ENCODE measurements at places on chromosomes 6 and 20.

DNA sequence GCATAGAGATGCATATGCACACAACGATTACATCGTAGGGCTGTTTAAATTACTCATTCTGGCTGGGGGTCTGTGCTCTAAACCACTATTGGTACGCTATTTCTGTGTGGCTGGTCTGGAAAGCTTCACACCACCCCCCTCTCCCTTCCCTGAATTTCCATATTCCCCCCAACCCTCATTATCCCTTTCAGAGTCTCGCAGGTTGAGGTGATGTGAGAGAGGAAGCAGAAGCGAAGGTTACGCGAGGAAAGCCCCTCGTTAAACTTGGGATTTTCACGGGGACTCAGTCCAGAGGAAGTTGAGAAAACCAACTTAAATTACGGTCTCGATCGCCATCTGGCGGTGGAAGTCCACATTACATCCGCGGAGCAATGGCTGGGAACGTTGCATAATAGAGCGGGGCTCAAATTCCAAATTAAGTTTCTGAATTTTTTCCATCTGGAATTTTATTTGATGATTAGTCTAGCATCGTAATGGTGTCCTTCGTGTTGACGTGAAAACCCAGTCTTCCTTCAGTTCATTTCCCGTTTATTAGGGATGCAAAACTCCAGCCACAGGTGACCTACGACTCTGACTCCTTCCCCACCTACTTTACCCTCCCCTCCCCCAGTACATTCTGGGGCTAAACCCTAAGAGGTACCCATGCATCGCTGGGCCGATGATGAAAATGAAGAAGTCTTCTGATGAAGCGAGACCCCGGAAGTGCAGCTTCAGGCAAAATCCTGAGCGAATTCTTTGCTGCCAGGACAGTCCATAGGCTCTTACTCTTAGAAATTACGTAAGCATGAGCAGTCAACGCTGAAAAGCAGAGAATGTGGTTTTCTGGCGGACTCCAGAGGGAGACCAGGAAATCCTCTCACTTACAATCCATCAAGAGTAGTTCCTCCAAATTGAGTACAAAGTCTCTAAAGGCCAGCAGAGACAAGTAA, 19.7 kb downstream of the HLA-DOB start:
- no peak for DNase-seq

DNA sequence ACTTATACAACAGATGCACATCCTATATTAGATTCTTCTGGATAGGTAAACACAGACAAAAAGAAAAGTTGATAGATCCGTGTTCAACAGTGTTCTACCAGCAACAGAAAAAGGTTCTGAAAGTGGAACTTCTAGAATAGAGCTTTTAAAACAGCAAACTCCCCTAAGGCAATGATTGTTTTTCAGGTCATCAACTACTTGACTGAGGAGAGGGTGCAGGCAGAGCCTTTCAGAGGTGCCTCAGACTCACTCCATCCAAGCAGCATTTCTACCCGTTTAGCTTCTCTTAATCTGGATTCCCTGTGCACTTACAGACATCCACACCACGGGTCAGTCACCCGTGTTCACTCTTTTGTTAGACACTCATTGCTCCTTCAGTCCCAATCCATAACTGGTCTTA, 28.9 kb downstream of the FYN start:
- DNase-seq = no peak

- DNase-seq = no peak
These were observed 468.0 kb downstream of the UTRN start for GRCh38 chr6:144753023-144753705.

GRCh38 chr6:31729979-31730630, 1.0 kb upstream of the DDAH2 start:
- DNase-seq = peak; percentile 53

GRCh38 chr20:19428324-19428723, 215.9 kb downstream of the SLC24A3 start:
- DNase-seq = no peak

All from activated gamma-delta T cell (primary cell).